Caco-2 (cell line): ENCODE measurements at places on chromosomes 13 and 19. TPM values are rescaled to one million over a fixed set of nuclear protein-coding genes. Genes with fewer than 3 reads are reported as not detected.

- H3K27me3 ChIP-seq: no peaks in the 10 kb centered on the region
- H3K36me3 ChIP-seq: peaks cover 3% of the 10 kb centered on the region
- peaks cover 13% of the 10 kb centered on the region for H3K4me1 ChIP-seq
- no peak for DNase-seq
Observed at GRCh38 chr19:40754611-40755247, 3.7 kb downstream of the SNRPA start.

DNA sequence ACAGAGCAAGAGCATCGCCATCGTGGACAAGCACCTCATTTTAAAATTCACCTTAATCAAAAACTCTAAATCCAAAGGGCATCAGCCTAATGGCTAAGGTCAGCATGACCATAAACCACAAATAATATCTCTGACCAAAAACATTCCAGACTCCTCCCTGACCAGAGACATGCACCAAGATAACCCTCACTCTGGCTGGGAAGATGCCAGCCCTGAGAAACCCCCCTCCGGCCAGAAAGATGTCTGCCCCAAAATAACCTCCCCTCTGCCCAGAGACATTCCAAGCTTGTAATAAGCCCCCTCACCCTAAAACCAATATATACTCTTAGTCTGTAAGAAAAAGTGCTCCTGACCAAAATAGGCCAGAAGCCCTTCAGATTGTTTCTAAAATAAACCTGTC lies 61.7 kb downstream of the ZNF44 start:
- H3K27me3 ChIP-seq: no peaks in the 10 kb centered on the region
- H3K27ac ChIP-seq: no peak overlapping the region
- H3K4me1 ChIP-seq: no peaks in the 10 kb centered on the region
- no peak overlapping the region for H3K4me3 ChIP-seq
- no peak for DNase-seq

GRCh38 chr13:46043647-46044046 lies 8.9 kb downstream of the ZC3H13 start:
- H3K4me1 ChIP-seq: no peaks in the 10 kb centered on the region
- no peak overlapping the region for H3K27ac ChIP-seq
- DNase-seq: no peak
- no peaks in the 10 kb centered on the region for H3K36me3 ChIP-seq
- H3K27me3 ChIP-seq: no peaks in the 10 kb centered on the region

- no peak overlapping the region for H3K27ac ChIP-seq
- no peaks in the 10 kb centered on the region for H3K36me3 ChIP-seq
- peaks cover 8% of the 10 kb centered on the region; the same call in 1 of the 2 replicates for H3K4me1 ChIP-seq
- H3K27me3 ChIP-seq: no peaks in the 10 kb centered on the region
Observed at GRCh38 chr13:51806566-51806965, 2.6 kb upstream of the DHRS12 start.

DNA sequence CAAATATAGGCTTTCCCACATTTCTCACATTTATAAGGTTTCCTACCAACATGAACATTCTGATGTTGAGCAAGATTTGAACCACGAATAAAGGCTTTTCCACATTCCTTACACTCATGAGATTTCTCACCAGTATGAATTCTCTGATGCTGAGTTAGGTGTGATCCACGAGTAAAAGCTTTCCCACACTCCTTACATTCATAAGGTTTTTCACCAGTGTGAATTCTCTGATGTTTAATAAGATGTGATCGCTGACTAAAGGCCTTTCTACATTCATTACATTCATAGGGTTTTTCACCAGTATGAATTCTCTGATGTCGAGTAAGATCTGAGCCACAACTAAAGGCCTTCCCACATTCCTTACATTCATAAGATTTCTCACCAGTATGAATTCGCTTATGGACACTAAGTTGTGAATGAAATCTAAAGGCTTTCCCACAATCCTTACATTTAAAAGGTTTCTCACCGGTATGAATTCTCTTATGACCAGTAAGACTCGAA lies 19.0 kb downstream of the ZNF790 start:
- no peaks in the 10 kb centered on the region for H3K36me3 ChIP-seq
- H3K4me1 ChIP-seq: no peaks in the 10 kb centered on the region
- H3K27me3 ChIP-seq: no peaks in the 10 kb centered on the region
- DNase-seq: no peak
- no peak overlapping the region for H3K27ac ChIP-seq

Gene ZNF554
- 3.6 and 3.7 TPM in 2 replicates for total RNA-seq
